Osteoblast (primary cell): ENCODE measurements at places on chromosomes 2 and 18. TPM values are rescaled to one million over a fixed set of nuclear protein-coding genes. Genes with fewer than 3 reads are reported as not detected.

DNA sequence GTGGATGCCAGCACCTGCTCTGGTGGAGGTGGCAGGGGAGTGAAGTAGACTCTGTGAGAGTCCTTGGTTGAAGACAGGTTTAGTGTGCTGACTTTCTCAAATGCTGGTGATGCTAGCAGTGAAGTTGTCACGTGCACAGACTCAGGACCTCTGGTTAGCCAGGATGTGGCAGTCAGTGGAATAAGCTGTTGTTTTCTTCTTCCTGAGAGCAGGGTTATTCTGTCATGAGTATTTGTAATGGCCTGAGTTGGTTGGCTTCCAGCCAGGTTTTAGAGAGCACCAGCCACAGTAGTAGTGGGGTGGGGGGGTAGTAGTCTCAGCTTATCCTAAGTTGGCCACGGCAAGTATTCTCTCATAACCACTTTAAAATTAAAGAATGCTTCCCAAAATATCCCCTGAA, 238.5 kb upstream of the FBXO11 start:
- no peak overlapping the region for H3K27ac ChIP-seq
- DNase-seq = no peak
- no peaks in the 10 kb centered on the region for H3K36me3 ChIP-seq
- no peak overlapping the region for H3K4me3 ChIP-seq

ASPRV1 gene
- 0.29 and 0.72 TPM in 2 replicates for total RNA-seq

DNA sequence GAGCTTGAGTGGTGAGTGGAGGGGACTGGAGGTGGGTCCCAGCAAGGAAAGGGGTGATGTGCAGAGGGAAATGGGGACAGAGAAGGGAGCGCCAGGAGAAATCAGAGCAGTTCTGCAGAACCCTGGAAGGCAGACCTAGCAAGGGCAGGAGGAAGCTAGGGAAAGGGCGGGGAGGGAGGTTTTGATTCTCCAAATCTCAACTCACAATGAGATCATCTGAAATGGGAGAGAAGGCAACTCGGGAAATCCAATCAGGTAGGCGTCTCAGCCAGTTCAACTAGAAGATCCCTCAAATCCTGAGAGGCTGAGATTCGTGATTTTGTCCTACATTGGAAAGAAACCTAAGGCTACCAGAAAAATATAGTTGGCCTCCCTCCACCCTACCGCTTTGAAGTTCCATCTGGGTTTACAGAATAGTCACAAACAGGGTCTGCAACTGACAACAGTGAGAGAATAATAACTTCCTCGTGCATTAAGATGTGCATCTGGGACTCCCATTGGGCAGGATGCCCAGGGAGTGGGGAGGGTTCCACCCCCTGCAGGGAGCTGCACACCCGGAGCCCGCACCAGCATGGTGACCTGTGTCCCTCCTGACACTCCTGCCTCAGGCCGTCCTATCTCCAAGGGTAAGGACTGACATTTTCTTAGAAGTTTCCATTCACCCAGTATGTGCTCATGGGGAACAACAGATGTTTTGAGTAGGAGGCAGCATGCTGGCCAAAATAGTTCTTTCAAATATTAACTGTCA, 113.3 kb upstream of the ODC1 start:
- H3K27ac ChIP-seq = no peak overlapping the region
- H3K27me3 ChIP-seq = no peaks in the 10 kb centered on the region
- no peak for DNase-seq
- H3K36me3 ChIP-seq = no peaks in the 10 kb centered on the region
- H3K4me1 ChIP-seq = no peaks in the 10 kb centered on the region

DNA sequence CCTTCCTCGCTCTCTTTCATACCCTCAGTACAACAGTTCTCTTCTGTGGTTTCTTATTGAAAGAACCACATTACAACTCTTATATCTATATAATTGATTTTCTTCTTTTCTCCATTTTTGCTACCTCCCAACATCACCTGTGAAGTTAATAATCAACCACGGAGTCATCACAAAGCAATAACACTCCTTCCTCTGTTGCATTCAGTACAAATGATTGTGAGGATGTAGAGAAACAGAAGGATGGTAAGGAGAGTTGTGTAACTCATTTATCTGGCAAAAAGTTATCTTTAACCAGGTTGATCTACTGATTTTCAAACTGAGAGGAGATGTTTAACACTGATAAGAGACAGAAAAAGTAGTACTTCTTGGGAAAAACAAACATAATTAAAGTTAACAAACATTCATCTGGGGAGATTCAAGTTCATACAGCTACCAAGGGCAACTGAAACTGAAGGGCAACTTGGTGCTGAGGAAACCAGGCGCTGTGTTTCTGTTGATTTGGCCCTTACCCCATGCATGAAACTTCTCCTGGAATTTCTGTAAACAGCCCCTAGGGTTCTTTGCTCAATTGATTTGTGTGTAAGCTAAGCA, 14.2 kb downstream of the IDH1 start:
- H3K27me3 ChIP-seq = no peaks in the 10 kb centered on the region
- no peak for DNase-seq
- no peaks in the 10 kb centered on the region for H3K4me1 ChIP-seq
- H3K36me3 ChIP-seq = peaks cover 13% of the 10 kb centered on the region
- H3K27ac ChIP-seq = no peak overlapping the region
- H3K4me3 ChIP-seq = no peak overlapping the region

TTC31 gene
- 17.0 and 18.3 TPM in 2 replicates for total RNA-seq

DNA sequence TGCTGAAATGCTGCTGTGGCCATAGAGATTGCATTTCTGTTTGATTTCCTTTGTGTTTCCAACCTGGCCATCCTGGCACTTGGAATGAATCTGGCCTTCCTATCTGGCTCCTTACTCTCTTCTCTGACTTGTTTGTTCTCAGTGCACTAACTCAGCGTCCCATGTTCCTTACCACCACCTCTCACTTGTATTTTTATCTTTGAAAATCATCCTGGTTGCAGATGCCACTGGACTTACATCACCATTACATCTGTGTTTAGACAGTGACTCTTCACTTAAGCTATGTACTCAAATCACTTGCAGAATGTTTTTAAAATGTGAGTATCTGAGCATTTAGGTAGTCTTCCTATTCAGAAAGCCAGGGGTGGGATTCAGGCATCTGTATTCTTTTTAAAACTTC, 239.5 kb downstream of the WDR7 start:
- peaks cover 34% of the 10 kb centered on the region for H3K4me1 ChIP-seq
- DNase-seq = peak; percentile 77
- H3K27ac ChIP-seq = peak overlapping the region; percentile 57

DNA sequence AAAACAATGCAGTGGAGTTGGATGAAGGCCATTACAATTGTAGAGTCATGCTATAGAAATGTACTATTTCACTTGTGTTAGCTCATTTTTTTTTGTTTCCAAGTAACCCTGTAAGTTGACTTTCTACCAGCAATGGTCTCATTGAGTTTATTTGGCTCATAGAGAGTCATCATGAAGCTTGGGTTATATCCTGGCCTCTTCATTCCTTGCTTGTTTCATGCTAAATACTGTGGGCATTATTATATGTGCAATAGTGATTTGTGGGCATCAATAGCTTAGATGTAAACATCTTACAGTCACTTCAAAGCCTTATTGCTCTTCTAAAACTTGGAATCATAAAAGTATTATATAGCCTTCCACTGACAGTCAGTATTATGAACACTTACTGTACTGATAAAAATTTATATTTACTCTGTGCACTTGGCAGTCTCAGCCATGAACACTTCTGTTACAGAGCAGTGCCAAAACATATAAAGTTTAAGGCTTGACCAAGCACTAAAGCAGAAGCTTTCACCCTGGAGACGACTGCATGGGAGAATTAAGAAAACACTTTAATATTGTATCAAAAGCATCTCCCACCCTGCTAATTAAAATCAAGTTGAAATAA, 751.2 kb downstream of the SATB2 start:
- no peaks in the 10 kb centered on the region for H3K36me3 ChIP-seq
- H3K4me3 ChIP-seq = no peak overlapping the region
- DNase-seq = no peak

GRCh38 chr2:198096002-198096401, 291.6 kb downstream of the PLCL1 start:
- no peak overlapping the region for H3K27ac ChIP-seq
- DNase-seq = no peak
- H3K36me3 ChIP-seq = no peaks in the 10 kb centered on the region
- H3K4me1 ChIP-seq = no peaks in the 10 kb centered on the region
- no peak overlapping the region for H3K4me3 ChIP-seq
- H3K27me3 ChIP-seq = no peaks in the 10 kb centered on the region

PLCL1 gene
- total RNA-seq = 3.2 and 4.0 TPM in 2 replicates

- no peaks in the 10 kb centered on the region for H3K36me3 ChIP-seq
- no peak overlapping the region for H3K27ac ChIP-seq
- peaks cover 17% of the 10 kb centered on the region for H3K4me1 ChIP-seq
- no peak overlapping the region for H3K4me3 ChIP-seq
- no peaks in the 10 kb centered on the region for H3K27me3 ChIP-seq
Observed at GRCh38 chr2:85678377-85678776, 10.4 kb upstream of the SFTPB start.

PDE1A gene
- 42.0 and 69.2 TPM in 2 replicates for total RNA-seq

DNA sequence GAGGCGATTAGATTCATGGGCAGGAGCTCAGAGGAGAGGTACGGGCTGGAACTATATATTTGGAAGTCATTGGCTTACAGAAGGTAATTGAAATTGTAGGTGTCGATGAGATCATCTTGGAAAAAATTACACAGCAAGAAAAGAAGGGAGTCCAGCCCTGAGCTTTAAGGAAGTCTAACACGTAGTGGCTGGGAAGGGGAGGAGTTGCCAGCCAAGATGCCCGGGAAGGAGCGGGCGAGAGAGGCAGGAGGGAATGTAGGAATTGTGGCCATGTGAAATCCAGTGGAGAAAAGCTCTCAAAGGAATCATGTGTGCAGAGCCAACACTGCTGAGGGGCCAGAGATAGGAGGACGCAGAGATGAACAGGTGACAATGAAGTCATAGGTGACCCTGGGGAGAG, 25.6 kb upstream of the SCYGR1 start:
- no peak overlapping the region for H3K4me3 ChIP-seq
- DNase-seq = no peak
- H3K36me3 ChIP-seq = no peaks in the 10 kb centered on the region
- H3K27me3 ChIP-seq = no peaks in the 10 kb centered on the region
- no peak overlapping the region for H3K27ac ChIP-seq

FSIP2 gene
- total RNA-seq = under 0.01 TPM in 2 replicates

DNA sequence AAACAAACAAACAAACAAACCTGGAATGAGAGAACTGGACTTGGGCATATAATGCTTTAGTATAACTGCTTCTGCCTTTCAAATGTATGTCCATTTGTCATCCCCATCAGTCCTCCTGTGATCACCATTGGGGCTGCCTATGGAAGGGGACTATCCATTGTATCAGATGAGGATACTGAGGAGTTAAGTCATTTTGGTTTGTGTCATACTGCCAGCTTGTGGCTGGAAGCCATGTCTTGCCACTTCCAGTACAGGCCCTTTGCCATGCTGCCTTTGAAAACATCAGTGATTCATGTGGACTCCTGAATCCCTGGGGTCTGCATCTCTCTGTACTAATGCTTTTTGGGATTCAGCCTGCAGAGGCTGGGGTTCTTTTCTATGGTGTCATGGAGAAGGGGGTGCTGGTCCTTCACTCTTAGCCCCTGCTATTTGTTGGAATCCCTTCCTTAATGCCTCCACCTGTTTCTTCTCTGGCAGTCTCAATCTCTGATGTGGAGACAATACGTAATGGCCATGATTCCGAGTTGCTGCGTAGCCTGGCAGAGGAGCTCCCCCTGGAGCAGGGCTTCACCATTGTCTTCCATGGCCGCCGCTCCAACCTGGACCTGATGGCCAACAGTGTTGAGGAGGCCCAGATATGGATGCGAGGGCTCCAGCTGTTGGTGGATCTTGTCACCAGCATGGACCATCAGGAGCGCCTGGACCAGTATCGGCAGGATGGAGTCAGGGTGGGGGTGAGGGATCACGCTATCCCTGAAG, 10.6 kb downstream of the PLCD4 start:
- DNase-seq = peak; percentile 72
- no peak overlapping the region for H3K27ac ChIP-seq
- no peak overlapping the region for H3K4me3 ChIP-seq
- H3K36me3 ChIP-seq = no peaks in the 10 kb centered on the region
- H3K4me1 ChIP-seq = no peaks in the 10 kb centered on the region
- no peaks in the 10 kb centered on the region for H3K27me3 ChIP-seq

GRCh38 chr2:54859997-54860701, 136.7 kb downstream of the EML6 start:
- H3K36me3 ChIP-seq = no peaks in the 10 kb centered on the region
- no peak overlapping the region for H3K4me3 ChIP-seq
- DNase-seq = peak; percentile 78
- no peaks in the 10 kb centered on the region for H3K27me3 ChIP-seq
- peak overlapping the region; percentile 50 for H3K27ac ChIP-seq
- H3K4me1 ChIP-seq = peaks cover 29% of the 10 kb centered on the region

- peaks cover 43% of the 10 kb centered on the region for H3K4me1 ChIP-seq
- H3K27ac ChIP-seq = peak overlapping the region; percentile 97
- H3K36me3 ChIP-seq = peaks cover 56% of the 10 kb centered on the region
- DNase-seq = peak; percentile 97
Observed at GRCh38 chr2:237500681-237501424, 13.8 kb downstream of the MLPH start.

GRCh38 chr18:12422936-12423335, 15.2 kb downstream of the PRELID3A start:
- peak; percentile 48 for DNase-seq
- H3K27me3 ChIP-seq = no peaks in the 10 kb centered on the region
- H3K4me1 ChIP-seq = peaks cover 4% of the 10 kb centered on the region
- H3K4me3 ChIP-seq = no peak overlapping the region
- no peak overlapping the region for H3K27ac ChIP-seq

GRCh38 chr2:149062531-149062930, 24.0 kb downstream of the LYPD6B start:
- H3K4me1 ChIP-seq = peaks cover 15% of the 10 kb centered on the region

- no peak for DNase-seq
- no peak overlapping the region for H3K4me3 ChIP-seq
- no peaks in the 10 kb centered on the region for H3K36me3 ChIP-seq
- no peak overlapping the region for H3K27ac ChIP-seq
Observed at GRCh38 chr2:133660510-133660909, 92.2 kb upstream of the NCKAP5 start.

DNA sequence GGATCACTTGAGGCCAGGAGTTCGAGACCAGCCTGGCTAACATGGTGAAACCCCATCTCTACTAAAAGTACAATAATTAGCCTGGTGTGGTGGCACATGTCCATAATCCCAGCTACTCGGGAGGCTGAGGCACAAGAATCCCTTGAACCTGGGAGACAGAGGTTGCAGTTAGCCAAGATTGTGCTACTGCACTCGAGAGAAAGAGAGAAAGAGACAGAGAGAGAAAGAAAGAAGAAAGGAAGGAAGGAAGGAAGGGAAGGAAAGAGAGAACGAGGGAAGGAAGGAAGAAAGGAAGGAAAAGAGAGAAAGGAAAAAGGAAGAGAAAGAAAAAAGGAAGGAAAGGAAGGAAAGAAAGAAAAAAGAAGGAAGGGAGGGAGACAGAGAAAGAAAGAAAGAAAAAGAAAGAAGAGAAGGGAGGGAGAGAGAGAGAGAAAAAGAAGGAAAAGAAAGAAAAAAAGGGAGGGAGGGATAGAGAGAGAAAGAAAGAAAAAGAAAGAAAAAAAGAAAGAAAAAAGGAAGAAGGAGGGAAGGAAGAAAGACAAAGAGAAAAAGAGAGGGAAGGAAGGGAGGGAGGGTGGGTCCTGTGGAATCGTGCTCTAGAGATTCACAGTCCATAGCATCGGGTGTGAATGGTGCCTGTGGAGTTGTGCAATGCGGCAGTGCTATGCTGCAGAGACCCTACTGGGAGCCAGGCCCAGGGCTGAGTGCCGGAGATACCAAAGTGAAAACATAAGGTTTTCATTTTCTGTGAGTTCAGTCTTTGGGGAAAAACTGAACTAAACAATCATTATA, 4.6 kb upstream of the SDC1 start:
- no peak for DNase-seq
- H3K27ac ChIP-seq = no peak overlapping the region
- no peaks in the 10 kb centered on the region for H3K36me3 ChIP-seq
